SK-MEL-5 (cell line): ENCODE measurements at places on chromosomes 3 and 15. TPM values are rescaled to one million over a fixed set of nuclear protein-coding genes. Genes with fewer than 3 reads are reported as not detected.

UNC13C gene
- not detected in 2 replicates for total RNA-seq

STXBP5L gene
- total RNA-seq, result 2.0 and 2.8 TPM in 2 replicates

PLSCR5 gene
- total RNA-seq, result not detected in 2 replicates

ESYT3 gene
- total RNA-seq, result 0.05 TPM in 1 of 2 replicates, not detected in the other

ALPK3 gene
- 0.03 TPM in 2 replicates for total RNA-seq

GOLGA6L9 gene
- 1.8 and 2.3 TPM in 2 replicates for total RNA-seq

ACTC1 gene
- total RNA-seq, result not detected in 2 replicates

ROBO1 gene
- total RNA-seq, result 50.9 and 51.2 TPM in 2 replicates

GPR149 gene
- total RNA-seq, result not detected in 2 replicates

P3H2 gene
- total RNA-seq, result 17.5 and 18.1 TPM in 2 replicates
